ENCODE measurements at places on chromosomes 12 and 14.

- peak; percentile 7 for DNase-seq
Measured at GRCh38 chr14:29054119-29054518, 287.5 kb downstream of the FOXG1 start.

GRCh38 chr12:120537856-120538220, 3.7 kb downstream of the RNF10 start:
- DNase-seq, result no peak

GRCh38 chr12:71432936-71433335, 6.7 kb upstream of the LGR5 start:
- DNase-seq, result no peak

GRCh38 chr12:82688035-82688501, 1.4 kb downstream of the TMTC2 start:
- DNase-seq, result no peak

DNA sequence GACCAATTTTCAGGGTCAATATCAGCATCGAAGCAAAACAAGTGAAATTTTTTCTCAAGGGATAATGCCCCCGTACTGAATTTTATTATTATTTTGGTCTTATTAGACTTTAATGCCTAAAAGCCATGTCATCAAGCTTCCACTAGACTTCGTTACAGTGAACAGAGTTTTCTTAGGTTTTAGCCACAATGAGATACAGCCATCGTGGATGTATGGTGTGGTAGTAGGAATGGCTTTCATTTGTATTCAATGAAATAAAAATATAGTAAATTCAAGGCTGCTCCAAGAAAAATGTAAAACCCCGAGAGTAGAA, 11.7 kb downstream of the TAOK3 start:
- no peak for DNase-seq

GRCh38 chr12:31300341-31300740, 25.6 kb downstream of the SINHCAF start:
- no peak for DNase-seq

- no peak for DNase-seq
Measured at GRCh38 chr12:107328442-107329133, 235.2 kb upstream of the CRY1 start.

DNA sequence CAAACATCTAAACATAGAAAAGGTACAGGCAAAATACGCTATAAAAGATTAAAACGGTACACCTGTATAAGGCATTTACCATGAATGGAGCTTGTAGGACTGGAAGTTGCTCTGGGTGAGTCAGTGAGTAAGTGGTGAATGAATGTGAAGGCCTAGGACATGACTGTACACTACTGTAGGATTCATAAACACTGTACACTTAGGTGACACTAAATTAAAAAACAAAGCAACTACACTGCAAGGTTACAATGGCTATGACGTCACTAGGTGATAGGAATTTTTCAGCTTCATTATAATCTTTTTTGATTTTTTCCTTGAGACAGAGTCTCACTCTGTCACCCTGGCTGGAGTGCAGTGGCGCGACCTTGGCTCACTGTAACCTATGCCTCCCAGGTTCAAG, 269.2 kb downstream of the KSR2 start:
- no peak for DNase-seq

DNA sequence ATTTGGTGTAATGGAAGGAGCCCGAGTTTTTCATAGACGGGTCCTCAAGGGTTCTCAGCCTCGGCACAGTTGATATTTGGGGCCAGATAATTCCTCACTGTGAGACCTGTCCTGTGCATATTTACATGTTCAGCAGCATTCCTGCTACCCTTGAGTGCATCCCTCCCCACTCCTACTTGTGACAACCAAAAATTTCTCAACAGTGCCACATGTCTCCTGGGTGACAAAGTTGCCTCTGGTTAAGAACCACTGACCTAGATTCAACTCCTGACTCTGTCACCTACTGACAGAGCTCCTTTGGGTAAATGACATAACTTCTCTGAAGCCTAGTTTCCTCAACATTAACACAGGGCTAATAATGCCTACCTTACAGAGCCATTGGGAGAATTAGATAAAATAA, 60.4 kb downstream of the TTC9 start:
- no peak for DNase-seq

DNA sequence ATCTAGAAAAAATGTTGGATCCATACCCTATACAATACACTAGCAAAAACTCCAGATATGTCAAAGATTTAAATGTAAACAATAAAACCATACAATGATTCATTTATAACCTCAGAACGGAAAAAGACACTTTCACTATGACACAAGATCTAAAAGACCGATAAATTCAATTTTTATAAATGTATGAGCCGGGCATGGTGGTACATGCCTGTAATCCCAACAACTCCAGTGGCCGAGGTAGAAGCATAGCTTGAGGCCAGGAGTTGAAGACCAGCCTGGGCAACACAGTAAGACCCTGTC, 2.5 kb upstream of the SOS2 start:
- no peak for DNase-seq

GRCh38 chr12:67758119-67758518, 109.6 kb downstream of the DYRK2 start:
- no peak for DNase-seq

GRCh38 chr12:42483521-42483790, 106.1 kb downstream of the PRICKLE1 start:
- no peak for DNase-seq

- DNase-seq, result peak; percentile 28
Measured at GRCh38 chr12:49331380-49332222, 5.4 kb downstream of the C1QL4 start.

- DNase-seq, result no peak
Measured at GRCh38 chr12:22755629-22756028, 130.7 kb downstream of the ETNK1 start.

DNA sequence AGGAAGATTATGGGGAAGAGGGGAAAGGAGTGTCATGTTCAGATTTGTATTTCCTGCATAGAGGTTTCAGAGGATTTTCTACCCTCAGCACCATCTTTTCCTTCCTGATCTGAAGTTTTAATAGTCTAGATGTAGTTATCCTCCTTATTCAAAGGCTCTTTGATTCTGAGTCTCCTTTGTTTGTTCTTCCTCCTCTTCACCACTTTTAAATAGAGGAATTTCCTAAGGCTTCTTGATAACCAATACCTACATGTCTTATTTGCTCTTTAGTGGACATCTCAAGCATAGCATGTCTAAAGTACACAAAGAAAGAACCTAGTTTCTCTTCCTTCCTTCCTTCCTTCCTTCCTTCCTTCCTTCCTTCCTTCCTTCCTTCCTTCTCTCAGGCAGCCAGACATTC, 8.3 kb downstream of the MGAT4C start:
- no peak for DNase-seq

GRCh38 chr14:56099081-56099797, 19.0 kb upstream of the PELI2 start:
- no peak for DNase-seq

DNA sequence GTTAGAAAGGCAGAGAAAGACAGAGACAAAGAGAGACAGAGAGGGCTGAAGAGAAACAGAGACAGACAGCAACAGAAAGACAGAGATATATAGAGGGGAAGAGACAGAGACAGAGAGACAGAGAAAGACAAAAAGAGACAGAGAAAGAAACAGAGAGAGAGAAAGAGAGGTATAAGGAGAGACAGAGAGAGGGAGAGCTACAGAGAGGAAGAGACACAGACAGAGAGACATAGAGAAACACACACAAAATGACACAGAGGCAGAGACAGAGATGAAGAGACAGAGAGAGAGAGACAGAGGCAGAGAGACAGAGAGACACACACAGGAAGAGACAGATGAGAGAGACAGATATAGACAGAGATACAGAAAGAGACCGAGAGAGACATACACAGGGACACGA, 168.6 kb downstream of the TMEM121 start:
- DNase-seq, result no peak

DNA sequence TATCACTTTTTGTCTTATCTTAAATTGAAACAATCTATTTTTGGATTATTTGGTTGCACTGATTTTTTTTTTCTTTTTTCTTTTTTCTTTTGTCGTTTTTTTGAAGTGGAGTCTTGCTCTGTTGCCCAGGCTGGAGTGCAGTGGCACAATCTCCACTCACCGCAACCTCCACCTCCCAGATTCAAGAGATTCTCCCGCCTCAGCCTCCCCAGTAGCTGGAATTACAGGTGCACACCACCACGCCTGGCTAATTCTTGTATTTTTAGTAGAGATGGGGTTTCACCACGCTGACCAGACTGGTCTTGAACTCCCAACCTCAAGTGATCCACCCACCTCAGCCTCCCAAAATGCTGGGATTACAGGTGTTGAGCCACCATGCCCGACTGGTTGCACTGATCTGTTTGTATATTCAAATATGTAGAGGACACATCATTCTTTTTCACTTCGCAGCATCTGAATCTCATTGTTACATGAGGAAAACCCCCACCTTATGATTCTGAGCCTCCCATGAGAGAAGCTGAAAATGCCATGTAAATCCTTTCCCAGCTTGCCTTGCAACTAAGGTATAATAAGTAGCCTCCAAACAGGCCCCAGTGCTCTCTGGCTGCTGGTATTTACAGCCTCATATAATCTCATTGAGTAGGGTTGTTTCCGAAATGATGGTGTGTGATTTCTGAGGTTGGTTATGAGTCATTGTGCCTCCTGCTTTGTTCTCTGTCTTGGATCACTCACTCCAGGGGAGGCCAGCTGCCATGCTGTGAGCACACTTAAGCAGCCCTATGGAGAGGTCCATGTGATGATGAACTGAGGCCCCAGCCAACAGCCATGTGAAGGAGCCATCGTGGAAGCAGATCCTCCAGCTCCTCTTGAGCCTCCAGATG, 5.2 kb upstream of the HSP90B1 start:
- DNase-seq, result peak; percentile 94

DNA sequence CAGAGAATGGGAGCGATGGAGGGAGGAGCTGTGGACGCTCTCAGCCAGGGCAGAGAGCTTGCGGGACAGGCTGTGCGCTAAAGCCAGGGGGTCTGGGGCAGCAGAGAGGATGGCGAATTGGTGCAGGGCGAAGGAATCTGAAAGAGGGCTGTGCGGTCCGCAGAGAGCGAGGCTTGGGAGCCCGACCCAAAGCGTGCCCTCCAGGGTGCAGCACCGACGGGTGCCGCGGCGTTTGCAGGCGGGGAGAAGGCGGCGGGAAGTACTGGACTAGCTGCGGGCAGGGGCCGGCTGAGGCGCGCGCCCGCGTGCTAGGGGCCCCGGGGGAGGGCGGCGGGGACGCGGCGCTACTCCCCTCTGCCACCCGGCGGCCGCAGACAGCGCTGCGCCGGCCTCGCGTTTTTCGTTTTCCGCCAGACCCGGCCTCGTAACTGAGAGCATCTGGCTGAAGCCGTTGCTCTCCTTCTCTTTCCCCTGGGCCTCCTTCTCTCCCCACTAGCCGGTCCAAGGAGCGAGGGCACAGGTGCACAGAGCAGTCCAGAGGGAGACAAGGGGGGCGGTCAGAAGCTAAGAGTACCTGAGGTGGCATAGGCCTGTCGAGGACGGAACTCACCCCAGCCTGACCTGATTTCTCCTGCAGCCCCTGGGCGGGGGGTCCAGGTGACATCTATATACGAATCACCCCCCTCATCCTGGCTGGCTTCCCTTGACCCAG, 24.9 kb downstream of the SLC6A12 start:
- DNase-seq, result peak; percentile 79

DNA sequence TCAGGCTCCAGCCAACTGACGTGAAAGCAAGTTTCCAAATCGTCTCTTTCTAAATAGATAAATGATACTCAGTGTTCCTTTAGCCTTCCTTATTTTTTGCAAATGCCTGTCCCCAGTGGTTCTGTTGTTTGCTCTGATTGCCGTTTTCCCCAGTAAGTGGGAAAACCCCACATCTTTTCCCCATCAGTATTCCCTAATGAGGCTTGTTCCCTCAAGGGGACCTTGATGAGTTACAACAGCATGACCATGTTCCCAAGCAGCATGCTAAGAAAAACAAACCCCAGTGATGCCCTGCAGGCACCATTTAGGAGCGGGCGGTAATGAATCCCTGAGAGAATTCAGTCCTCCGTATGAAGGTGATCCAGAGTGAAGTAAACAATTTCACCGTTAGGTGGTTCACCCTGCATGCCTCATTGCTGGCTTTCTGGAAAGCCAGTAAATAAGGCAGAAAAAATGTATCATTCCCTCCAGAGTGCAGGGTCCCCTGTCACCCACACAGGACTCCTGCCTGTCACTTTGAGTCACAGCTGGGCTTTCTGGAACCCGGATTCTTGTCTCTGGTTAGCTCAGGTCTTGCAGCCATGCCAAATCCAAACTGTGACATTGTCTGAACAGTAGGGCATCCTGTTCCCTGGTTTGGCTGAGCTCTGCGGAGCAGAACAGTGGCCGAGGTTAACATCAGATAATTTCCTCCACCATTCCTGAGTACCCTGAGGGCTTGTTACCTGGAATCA, 222.6 kb downstream of the RGS6 start:
- no peak for DNase-seq

DNA sequence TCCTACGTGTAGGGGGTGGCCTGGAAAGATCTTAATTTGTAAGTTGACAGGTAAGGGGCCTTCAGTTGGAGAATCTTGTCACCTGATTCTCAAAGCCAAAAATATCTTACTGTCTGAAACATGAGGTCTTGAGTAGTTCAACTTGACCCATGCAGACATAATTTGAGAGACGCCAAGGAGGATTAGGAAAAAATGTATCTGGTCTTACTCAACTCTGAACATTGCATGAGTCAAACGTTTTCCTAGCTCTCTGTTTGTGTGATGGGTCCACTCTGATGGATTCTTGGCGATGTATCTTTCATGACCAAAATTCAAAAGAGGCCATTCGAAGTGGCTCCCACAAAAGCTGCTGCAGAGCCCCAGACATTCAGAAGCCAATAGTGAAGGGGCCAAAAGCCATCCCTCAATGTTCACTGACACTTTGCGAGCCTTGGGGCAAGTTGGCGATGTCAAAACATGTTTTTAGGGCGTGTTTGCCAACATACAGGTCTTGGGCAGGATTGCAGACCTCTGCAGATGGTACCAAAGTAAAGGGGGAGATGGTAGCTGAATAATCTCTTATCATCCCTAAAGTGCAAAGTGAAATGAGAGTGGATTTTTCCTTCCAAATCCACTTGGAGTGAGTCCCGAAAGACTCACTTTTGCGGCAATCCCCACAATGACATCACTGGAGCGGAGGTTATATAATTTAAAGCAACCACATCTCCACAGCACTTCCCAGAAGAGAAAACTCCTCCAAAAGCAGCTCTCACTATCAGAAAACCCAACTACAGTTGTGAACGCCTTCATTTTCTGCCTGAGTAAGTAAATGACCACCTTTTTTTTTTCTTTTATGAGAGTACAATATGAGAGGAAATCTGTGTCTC, at the start of gene BDKRB1:
BDKRB1 (plus strand) TSS at position 710 of the 866 bp plus-strand sequence. CDS start 7,473 bp downstream, outside the sequence.
- DNase-seq, result no peak

DNA sequence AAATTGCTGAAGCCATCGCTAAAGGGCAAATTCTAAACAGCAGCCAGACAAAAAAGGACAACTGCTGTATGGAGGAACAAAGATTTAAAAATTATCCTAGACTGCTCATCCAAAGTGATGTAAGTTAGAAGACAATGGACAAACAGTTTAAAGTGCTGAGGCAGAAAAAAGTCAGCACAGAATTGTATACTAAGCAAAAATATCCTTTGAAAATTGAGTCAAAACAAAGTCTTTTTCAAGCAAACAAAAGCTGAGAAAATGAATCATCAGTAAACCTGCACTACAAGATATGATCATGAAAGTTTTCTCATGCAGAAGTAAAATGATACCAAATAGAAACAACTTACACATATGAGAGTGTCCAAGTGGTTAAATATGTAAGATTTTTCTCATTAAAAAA, 43.6 kb downstream of the EML5 start:
- DNase-seq, result no peak

- DNase-seq, result peak; percentile 25
Measured at GRCh38 chr14:104882325-104882973, 17.4 kb downstream of the CEP170B start.

Measured in NCI-H146 (cell line).